ENCODE measurements at places on chromosomes 7 and 10. TPM values are rescaled to one million over a fixed set of nuclear protein-coding genes. Genes with fewer than 3 reads are reported as not detected.

Gene IRF5
- total RNA-seq: 18.8 TPM

GRCh38 chr7:158424011-158424410, 163.6 kb downstream of the PTPRN2 start:
- DNase-seq: no peak

DNA sequence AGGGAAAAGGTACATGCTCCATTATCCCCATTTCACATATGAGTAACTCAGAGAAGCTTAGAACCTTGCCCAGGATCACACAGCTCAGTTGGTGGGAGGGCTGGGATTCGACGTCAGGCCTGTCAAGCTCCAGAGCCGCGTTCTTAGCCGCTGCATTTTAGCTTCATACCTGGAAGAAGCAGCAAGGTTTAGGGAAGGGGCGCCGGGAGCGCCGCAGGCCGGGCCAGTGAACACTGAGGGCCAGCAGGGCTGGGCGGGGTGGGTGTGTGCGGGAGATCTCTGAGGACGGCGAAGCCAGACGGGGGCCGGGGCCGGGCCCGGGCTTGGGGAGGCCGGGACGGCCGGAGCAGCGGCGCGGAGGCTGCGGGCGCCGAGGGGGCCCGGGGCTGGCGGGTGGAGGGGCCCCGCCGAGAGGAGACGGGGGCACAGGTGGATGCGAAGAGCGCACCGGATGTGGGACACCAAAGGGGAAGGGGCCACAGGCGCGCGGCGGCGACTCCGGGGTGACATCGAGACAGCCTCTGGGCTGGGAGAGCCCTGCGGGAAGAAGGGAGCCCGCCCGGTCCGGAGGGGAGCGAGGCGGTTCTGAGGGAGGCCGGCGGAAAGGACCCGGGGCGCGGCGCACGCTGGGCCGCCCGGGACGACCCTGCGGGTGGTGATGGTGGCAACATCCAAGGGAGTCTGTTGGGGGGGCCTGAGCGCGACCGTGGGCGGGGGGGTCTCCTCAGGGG, 498 bp downstream of the NDST2 start:
- DNase-seq: no peak

Gene NUTM2A
- total RNA-seq: 0.58 TPM

DNA sequence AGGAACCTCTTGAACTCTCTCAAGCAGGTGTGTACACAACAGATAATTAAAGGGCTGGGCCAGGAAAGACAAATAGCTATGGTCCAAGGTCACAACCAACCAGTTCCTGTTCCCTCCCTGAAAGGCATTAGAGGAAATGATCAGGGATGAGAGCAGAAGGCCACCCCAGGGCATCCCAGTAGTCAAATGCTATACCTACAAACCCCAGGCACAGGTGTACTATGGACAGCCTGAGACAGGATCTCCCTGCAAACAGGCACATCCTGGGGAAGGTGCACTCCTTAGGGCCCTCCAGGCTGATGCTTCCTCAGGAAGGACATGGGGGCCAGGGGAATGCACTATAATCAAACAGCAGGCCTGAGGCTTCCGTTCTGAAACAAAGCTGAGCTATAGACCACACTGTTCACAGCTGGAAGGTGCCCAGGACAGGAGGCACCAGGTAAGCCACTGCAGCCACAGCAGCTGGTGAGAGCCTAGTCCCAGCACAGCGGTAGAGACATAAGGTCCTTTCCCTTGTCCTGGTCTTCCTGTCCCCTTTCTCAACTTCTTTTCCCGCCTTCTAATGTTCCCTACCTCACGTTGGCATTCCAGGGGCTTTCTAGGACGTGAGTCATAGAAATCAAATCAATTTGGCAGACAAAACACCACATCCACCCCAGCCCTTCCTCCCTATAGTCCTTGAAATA, 13.3 kb downstream of the PARP12 start:
- DNase-seq: no peak

Gene HECTD2
- 12.0 TPM for total RNA-seq

- DNase-seq: peak; percentile 82
Observed at GRCh38 chr10:23067939-23068775, 27.2 kb upstream of the MSRB2 start.

Gene ANK3
- total RNA-seq: 169 TPM

DNA sequence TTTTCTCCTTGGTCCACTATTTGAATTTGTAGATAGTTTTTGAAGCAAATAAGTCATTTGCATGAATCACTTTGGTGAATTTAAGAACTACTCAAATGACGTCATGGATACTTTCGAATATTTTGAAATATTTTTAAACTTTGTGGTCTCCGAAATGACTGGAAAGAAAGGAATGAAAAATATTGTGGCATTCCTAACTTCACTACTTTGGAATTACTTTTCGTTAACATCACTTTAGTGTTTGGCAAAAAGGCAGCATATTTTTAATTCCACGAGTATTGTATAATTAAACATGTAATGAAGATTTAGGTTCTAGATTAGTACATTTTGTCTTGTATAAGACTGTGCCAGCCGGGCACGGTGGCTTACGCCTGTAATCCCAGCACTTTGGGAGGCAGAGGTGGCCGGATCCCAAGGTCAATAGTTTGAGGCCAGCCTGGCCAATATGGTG, 35.3 kb upstream of the ZRANB1 start:
- DNase-seq: no peak

DNA sequence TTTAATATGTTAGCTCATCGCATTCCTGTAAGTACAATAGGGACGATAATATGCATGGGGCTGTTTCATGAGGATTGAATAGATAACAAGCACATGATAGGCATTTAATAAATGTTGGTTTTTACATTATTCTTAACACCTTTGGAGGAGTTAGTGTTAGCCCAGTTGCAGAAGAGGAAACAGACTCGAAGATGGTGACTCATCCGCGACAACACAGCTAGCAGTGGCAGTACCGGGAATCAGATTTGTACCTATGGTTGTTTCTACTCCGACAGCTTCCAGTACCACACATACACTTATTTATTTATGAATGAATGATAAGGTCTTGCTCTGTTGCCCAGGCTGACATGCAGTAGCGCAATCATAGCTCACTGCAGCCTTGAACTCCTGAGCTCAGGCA, 2.9 kb downstream of the LRMDA start:
- DNase-seq: no peak

GRCh38 chr7:100093498-100093897, 4.7 kb downstream of the COPS6 start:
- DNase-seq: peak; percentile 39

GRCh38 chr7:108280136-108280535, 150.0 kb upstream of the LAMB4 start:
- DNase-seq: no peak

- DNase-seq: no peak
Observed at GRCh38 chr7:142381727-142382390, 124.0 kb upstream of the PRSS58 start.

Gene NPTX2
- total RNA-seq: 2.7 TPM

DNA sequence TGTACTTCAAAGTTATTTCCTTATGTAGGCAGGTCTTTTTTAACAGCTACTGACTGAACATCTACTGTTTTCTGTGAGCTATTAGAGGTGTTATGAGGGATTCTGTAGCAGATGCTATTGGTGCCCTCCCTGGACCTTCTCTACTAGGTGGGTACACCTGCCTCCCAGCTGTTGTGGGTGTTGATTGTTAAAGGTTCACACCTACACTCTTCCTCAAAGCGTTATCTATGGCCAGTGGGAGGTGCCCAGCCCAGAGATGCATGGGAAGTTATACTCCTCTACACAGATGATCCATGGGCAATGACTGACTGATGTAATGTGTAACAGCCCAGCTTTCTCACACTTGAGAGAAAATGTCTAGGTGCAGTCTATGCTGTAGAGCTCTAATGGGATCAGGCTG, 127.7 kb downstream of the PRKG1 start:
- no peak for DNase-seq

- DNase-seq: peak; percentile 14
Observed at GRCh38 chr7:10973942-10974911, 555 bp downstream of the PHF14 start.

DNA sequence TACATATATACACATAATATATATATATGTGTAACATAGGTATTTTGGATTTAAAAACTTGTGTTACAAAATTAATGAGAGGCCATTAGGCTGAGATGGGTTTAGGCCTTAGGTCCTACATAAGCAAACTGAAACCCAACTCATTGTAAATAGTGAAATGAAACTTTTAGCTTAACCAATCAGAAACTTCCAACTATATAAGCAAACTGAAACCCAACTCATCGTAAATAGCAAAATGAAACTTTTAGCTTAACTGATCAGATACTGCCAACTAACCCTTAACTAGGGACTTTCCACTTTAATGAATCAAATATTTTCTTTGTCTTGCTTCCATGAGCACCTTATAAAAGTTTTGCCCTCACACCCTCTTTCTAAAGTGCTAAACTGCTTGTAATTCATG, 17.3 kb upstream of the SAMD9L start:
- no peak for DNase-seq

- no peak for DNase-seq
Observed at GRCh38 chr10:32330214-32330613, 16.7 kb downstream of the EPC1 start.

Gene CHN2
- 24.7 TPM for total RNA-seq

DNA sequence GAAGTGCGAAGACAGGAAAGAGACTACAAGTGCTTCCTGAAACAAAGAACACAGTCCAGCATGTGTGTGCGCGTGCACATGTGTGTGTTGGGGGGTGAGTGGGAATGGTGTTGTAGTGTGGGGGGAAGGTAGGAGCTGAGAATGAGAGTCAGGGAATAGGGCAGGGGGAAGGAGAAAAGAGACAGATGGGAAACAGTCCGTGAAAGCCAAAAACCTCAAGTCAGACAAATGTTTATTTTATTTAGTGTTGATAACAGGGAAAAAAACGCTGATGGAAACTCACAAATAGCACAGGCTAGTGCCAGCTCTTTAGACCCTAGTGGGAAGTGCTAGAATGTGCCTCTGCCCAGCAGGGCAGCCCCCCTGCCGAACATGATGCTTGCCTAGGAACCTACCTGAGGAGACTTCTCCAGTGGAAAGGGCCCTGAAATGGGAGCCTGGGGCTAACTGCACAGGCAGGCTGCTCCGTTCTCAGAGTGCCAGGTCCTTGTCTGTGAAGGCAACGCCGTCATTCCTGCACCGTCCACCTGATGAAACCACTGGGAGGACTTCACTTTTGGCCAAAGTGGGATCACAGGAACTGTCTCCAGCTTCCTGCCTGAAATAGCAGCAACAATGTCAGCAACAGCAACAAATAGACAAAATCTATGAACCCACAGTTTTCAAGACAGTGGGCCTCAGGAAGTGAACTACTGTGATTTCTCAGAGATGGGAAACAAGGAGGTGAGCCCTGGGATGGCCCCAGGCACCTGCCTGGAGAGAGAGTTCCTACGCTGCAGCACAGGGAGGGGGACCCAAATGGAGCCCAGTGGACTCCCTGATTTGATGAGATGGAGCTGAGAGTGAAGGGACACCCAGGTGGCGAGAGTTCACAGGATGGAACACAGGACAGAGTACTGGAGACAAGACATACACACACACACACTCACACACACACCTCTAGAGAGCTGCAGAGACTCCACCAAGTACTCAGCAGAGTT, 379.7 kb downstream of the RPS24 start:
- no peak for DNase-seq

DNA sequence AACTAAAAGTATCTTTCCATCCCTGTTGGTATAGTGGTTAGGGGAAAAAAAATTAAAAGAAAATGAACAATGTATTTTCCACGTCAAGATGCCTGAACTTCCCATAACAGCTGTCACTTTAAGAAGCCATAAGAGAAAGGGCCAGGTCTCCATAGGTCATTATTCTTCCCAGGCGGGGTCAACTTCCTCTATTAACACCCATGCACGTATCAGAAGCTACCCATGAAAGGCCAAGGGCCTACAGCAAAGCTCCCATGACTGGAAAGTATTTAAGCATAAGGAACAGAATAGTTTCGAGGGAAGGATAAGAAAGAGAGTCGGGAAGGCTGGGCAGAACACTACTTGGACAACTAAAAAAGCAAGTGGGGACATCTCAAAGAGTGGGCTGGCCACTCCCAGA, 40.1 kb downstream of the RBM28 start:
- no peak for DNase-seq

- DNase-seq: no peak
Observed at GRCh38 chr7:95547361-95548348, 48.7 kb downstream of the PDK4 start.

Gene CYP2E1
- 4.7 TPM for total RNA-seq

Gene EBLN1
- total RNA-seq: not detected

DNA sequence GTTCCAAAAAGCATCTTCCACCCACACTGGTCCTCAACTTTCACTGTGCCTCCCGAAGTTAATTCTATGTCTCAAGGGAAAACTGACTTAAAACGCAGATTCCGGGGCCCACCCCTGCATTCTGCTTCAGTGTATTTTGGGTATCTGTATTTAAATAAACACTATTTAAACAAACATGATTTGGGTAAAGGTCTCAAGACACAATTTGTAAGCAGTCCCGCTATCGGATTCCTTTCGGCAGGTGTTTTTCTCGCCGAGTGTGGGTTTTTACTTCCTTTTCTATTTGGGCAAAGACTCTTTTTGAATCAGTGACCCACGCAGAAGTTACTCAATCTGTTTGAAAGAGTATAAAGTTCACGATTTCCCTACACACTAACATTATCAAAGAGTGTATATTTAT, 1.2 kb downstream of the PDIA4 start:
- DNase-seq: no peak

- peak; percentile 72 for DNase-seq
Observed at GRCh38 chr10:25875556-25876165, 58.4 kb upstream of the MYO3A start.

DNA sequence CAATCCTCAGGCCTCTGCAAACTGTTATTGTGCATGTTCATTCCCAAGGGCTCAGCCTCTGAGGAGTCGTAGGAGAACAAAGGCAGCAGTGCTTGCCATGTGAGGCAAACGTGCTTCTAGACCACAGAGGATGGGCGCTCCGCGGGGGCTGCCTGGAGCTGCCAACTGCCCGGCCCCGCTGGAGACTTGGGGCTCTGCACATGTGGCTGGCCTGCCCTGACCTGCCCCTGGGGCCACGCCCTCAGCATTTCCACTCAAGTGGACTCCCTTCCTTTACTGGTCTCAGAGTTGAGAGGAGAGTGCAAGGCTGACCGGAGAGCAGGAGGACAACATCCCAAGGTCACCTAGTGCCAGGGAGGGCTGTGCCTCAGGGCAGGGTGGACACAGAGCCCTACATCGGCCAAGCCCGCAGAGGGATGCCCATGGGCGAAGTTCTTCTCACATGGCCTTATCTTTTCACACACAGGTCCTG, 222.3 kb upstream of the ZNF32 start:
- no peak for DNase-seq

Gene LRRC4
- 3.8 TPM for total RNA-seq

- peak; percentile 88 for DNase-seq
Observed at GRCh38 chr7:33895025-33895804, 10.1 kb upstream of the BMPER start.

DNA sequence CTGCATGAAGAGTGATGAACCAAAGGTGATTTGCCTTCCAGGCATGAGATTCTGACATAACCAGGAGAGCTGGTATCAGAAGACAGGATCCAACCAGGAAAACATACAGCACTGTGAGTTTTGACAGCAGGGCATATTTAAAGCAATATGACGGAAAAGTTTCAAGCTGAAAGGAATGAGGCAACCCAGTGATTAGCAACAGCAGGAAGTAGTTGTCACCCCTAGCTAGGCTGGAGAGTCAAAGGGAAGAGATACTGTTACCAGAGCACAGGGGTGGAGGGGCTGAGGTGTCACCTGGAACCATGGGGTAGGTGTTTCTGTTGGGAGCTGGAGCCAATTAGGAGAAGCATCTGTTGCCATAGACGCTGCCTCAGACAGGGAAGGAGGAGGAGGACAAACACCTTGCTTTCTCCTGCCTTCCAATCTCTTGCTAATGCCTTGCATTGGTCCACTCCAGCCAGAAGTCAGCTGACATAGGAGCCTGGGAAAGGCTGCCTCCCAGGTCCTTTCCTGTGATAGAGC, 125.4 kb upstream of the SORCS3 start:
- no peak for DNase-seq

Gene KCNIP2
- total RNA-seq: 2.5 TPM

GRCh38 chr7:139973101-139974050, 89.4 kb downstream of the PARP12 start:
- no peak for DNase-seq
